Aorta (tissue), 5 donors: ENCODE measurements at places on chromosomes 16 and 17.

DNA sequence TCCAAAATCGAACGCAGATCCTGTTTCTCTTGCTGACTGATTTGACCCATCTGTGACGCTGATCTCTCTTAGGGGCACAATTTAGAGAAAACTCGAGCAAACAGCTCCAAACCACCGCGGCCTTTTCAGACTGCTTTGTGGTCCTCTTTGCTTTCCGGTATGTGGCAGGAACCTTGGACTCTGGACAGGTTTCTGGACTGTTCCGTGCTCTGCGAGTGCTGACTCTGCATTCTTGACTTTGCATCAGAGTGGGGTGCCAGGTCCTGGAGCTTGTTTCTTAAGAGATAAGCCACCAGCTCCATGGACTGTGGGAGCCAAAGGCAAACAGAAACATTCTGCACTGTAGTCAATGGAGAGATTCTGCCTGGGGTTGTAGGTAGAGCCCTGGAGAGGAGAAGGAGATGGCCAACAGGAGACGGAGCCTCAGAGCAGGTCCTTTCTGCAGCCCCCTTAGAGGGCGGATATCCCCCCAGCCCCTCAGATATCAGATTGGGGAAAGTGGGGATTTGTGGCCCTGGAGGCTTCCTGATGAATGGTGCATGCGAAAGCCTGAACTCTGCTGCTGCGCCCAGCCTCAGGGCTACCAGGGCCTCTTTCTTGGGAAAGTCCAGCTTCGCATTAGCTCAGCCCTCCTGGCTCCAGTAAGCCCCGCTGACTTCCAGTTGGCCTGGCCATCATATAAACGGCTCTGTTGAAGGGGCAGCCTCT, 65.6 kb downstream of the WIPI1 start:
- no peak for DNase-seq

- no peak for DNase-seq
These were observed 91.5 kb downstream of the NPIPB11 start for GRCh38 chr16:29315046-29315445.

DNA sequence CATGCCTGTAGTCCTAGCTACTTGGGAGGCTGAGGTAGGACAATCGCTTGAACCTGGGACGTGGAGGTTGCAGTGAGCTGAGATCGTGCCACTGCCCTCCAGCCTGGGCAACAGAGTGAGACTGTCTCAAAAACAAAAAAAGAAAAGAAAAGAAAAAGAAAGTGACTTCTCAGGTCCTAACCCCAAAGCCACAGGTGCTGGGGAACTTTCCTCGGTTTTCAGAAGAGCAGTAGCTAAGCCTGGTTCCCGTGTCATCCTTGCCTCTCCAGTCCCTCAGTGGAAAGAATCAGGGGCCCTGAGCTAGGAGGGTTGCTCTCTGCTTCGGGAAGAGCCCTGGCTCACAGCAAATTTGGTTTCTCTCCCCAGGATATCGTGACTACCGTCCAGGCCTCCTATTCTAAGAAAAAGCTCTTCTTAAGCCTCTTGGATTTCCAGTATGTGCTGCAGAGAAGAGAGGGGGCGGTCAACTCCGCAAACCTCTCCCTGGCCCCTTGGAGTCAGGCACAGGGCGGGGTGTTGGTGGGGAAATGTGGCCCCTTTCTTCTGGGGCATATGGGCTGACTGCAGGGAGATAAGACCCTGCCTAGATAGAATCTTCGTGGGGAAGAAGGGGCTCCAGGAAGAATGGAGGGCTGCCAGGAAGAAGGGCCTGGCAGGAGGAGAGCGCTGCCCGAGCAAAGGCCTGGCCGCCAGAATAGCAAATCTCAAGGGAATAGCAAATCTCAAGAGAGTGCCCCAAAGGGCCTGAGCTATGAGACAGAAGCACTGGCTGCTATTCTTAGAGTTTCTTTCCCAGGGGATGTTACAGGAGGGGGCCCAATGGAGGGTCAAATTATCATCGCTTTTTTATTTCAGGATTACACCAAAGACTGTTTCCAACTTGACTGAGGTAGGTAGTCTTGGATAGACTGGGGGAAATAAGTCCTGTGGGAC, 8.3 kb upstream of the NLRC5 start:
- no peak for DNase-seq

DNA sequence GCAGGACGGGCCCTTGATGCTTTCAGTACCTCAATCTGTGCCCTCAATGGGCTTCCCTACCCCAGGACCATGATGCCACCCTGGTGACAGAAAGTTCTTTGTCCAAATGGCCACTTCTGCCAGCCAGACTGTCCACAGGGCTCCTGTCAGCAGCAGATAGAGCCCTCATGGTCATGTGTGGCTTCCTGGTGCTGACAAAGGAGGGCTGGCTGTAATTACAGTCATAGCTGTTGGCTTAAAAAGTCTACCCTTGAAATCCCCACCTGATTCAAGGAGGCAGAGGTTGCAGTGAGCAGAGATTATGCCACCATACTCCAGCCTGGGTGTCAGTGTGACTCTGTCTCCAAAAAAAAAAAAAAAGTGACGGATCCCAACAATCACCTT, 3.3 kb downstream of the TRPV2 start:
- no peak for DNase-seq

GRCh38 chr16:71185347-71185746, 45.2 kb downstream of the HYDIN start:
- no peak for DNase-seq

DNA sequence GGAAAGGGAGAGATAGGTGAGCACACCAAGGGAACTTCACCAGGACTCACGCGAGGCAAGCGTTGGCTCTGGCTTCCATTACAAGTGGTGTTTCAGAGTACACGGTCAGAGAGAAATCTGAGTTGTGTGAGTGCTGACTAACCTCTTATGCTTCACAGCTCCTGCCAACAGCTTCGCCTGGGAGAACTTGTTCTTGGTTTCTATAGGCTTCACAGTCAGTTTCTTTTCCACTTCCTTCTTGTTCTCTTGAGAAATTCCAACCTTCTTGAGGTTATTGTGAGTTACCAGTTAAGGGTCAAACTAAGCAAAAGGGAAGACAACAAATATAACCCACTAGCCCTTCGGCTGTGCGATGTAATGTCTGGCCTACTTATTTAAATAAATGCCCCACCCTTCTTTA, 18.9 kb downstream of the PSME3IP1 start:
- no peak for DNase-seq

- peak; percentile 85 for DNase-seq
These were observed 93.4 kb upstream of the TNRC6A start for GRCh38 chr16:24635900-24636610.

DNA sequence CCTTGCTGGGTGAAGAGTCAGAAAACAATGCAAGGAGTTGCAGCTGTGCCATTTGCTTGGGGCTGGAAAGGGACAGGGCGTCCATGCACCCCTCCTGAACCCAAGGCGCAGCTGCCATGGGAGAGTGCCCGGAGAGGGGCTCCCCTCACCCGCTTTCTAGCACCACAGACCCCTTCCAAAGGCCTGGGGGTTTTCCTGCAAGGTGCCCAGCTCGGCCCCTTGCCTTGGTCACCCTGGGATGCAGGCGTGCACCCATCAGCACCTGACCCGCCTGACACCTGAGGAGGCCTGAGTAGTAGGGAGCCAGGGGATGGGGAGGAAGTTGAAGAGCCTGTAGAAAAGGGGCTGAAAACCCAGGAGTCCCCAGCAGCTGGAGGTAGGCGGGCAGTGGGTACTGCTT, 30.3 kb downstream of the TMEM186 start:
- DNase-seq: peak; percentile 65

DNA sequence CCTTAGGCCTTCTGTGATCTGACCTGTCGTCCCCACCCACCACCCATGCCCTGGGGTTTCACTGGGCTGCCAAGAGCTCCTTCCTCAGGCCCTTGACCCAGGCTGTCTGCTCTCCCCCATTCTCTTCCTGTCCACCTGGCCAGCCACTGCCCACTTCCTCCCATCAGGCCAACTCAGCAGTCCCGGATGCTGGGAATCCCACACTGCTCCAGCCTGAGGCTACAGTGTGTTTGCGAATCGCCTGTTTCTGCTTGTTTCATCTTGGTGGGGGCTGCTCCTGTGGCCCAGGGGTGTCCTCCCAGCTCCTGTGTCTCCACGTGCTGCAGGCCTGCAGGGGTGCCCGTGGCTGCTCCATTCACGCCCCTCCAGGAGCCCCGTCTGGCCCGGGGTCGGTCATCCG, 839 bp upstream of the METRN start:
- DNase-seq: no peak

DNA sequence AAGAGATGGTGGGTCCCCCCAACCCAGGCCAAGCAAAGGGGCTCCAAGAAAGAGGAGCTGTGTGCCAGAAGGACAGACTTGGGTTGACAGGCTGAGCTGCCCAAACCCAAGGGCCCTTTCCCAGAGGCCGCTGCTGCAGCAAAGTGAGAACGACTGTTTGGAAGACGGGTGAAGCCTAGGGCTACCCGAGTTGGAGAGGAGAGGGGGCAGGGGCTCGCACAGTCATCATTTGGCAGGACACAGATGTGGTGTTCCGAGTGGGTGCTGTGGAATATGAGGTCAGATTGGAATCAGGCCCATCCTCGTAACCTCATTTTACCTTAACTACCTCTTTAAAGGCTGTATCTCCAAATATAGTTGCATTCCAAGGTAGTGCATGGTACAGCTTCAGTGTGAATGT, 5.3 kb upstream of the MFAP4 start:
- peak; percentile 75 for DNase-seq

GRCh38 chr17:83154311-83155127, 75.1 kb downstream of the METRNL start:
- DNase-seq: no peak

DNA sequence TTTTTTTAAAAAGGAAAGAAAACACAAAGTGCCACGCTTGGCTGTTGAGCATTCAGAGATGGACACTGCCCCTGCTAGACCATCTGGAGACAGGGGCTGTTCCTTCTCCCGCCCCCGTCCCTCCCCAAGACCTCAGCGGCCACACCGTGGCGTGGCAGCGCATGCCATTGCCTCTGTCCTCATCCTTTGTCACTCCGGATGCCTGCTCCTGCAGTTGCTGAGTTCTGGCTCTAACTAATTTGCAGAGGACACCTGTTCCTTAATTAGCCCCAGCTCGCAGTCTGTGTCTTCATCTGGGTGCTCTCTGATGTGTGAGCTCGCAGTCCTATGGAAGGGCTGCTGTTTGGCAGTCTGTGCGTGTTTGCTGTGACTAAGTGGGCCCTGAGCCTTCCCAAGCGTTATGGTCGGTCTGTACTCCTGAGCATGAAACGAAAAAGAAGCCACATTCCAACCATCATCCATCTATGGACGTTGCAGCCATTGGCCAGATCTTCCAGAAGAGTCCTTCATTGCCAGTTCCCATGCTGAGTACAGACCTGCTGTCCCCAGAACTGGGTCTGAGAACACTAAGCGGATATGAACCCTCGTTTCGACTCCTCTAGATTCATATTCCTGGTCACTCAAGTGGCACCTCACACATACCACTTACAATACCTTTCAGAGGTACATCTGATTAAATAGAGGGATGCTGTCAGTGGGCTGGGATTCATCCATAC, 40.9 kb upstream of the NAT9 start:
- DNase-seq: no peak

DNA sequence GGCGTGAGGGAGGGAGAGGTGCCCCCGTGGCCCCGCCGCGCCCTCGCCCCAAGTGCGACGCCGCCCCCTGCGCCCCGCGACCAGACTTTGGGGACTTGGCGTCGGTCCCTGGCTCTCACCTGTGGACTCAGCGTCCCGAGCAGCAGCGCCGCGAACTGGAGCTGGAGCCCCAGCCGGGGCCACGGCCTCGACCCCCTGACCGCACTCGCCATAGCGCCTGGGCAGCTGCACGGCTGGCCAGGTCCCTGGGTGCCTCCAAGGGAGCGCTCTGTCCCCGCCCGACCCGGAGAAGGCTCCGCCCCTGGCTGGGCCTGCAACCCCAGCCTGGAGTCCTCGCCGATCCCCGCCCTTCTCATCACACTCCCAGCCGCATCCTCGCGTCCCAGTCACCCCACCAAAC, at the start of gene ERN2:
TSS of gene ERN2 (minus strand) at position 247 of the 400 bp plus-strand sequence. CDS start at position 212, 35 bp downstream.
- no peak for DNase-seq
